Cardiac fibroblast (primary cell): ENCODE measurements at places on chromosomes 5 and 9.

DNA sequence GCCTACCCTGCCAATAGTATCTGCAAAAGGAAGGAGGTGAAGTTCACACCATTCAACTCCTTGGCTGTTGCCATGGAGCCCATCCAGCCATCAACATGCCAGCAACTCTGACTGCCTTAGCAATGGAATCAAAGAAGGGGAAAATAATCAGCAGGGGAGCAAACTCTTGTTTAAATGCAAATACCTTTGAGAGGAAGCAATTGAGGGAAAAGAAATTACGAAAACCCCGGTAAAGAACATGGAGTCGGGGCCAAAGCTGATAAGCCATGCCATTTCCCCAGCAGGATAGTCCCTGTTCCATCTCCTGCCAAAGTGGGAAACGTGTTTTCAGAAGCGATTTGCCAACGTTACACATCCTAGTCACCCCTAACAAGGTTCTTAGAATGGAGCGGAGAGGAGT is 69.0 kb downstream of the MFAP3 start:
- DNase-seq = no peak

GRCh38 chr5:145991044-145991575 is 54.7 kb downstream of the SH3RF2 start:
- DNase-seq = peak; percentile 50

- DNase-seq = no peak
These were observed 145.7 kb upstream of the COL5A1 start for GRCh38 chr9:134495881-134496412.

GRCh38 chr5:57613741-57614140 is 131.1 kb upstream of the ACTBL2 start:
- DNase-seq = no peak

DNA sequence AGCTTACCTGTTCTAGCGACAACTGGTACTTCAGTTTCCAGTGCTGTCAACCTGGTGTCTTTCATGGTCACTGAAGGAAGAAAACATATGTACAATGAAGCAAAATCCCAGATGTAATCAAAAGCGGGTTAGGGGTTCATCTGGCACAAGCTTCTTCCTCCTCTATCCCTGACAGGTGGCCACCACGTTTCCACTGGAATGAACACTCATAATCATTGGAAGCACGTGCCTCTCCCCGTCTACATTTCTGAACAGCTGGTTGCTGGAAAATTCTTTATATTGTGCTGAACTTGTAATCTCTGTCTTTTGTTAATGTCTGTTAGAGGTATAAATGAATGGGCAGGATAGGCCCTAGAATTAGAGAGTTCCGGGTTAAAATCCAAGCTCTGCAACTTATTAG is 9.4 kb downstream of the TSC1 start:
- DNase-seq = no peak
